ENCODE measurements at places on chromosomes 7 and 10. TPM values are rescaled to one million over a fixed set of nuclear protein-coding genes. Genes with fewer than 3 reads are reported as not detected.

The POLR1F gene
- 8.3 TPM for total RNA-seq

The MYOZ1 gene
- total RNA-seq = 0.43 TPM

The C10orf90 gene
- total RNA-seq = not detected

The GLI3 gene
- total RNA-seq = 18.0 TPM

The OR2A1 gene
- not detected for total RNA-seq

The RARRES2 gene
- 1,813 TPM for total RNA-seq

The THSD7A gene
- total RNA-seq = 6.3 TPM

The AMPH gene
- total RNA-seq = 0.50 TPM

The CADPS2 gene
- total RNA-seq = 57.0 TPM

The GNAT3 gene
- not detected for total RNA-seq

The OPN1SW gene
- not detected for total RNA-seq

The EEPD1 gene
- 13.3 TPM for total RNA-seq

The STEAP4 gene
- total RNA-seq = 297 TPM

The WEE2 gene
- not detected for total RNA-seq

The HOXA6 gene
- total RNA-seq = 21.5 TPM

The BLVRA gene
- 17.1 TPM for total RNA-seq

The HKDC1 gene
- total RNA-seq = not detected

The ITGA8 gene
- 46.0 TPM for total RNA-seq

The RBM20 gene
- total RNA-seq = 0.14 TPM

The AVL9 gene
- 23.0 TPM for total RNA-seq

The WDR86 gene
- total RNA-seq = 2.5 TPM

The COX15 gene
- total RNA-seq = 49.6 TPM

The SPAG6 gene
- total RNA-seq = not detected

The CHST3 gene
- 33.4 TPM for total RNA-seq

The DGKB gene
- 1.5 TPM for total RNA-seq

The AZGP1 gene
- 2.8 TPM for total RNA-seq

The CTAGE6 gene
- 2.6 TPM for total RNA-seq

All from adrenal gland (tissue), 19 donors.